Renal cortex interstitium (tissue), 15 donors: ENCODE measurements at places on chromosomes 16 and 17. TPM values are rescaled to one million over a fixed set of nuclear protein-coding genes. Genes with fewer than 3 reads are reported as not detected.

The AOC3 gene
- polyA plus RNA-seq, result 5.3 TPM

The RRAD gene
- polyA plus RNA-seq, result 2.4 TPM

The SOX15 gene
- polyA plus RNA-seq, result 4.4 TPM

The CRHR1 gene
- not detected for polyA plus RNA-seq

The NPIPB4 gene
- 93.1 TPM for polyA plus RNA-seq

The TLCD1 gene
- 16.3 TPM for polyA plus RNA-seq

The ADCY9 gene
- 7.5 TPM for polyA plus RNA-seq

The PGP gene
- 14.9 TPM for polyA plus RNA-seq

The SLC43A2 gene
- 25.5 TPM for polyA plus RNA-seq

- no peak for DNase-seq
Observed at GRCh38 chr16:5393070-5393469, 295.5 kb upstream of the EEF2KMT start.

GRCh38 chr17:45060382-45060796 lies 728 bp upstream of the NMT1 start:
- no peak for DNase-seq

DNA sequence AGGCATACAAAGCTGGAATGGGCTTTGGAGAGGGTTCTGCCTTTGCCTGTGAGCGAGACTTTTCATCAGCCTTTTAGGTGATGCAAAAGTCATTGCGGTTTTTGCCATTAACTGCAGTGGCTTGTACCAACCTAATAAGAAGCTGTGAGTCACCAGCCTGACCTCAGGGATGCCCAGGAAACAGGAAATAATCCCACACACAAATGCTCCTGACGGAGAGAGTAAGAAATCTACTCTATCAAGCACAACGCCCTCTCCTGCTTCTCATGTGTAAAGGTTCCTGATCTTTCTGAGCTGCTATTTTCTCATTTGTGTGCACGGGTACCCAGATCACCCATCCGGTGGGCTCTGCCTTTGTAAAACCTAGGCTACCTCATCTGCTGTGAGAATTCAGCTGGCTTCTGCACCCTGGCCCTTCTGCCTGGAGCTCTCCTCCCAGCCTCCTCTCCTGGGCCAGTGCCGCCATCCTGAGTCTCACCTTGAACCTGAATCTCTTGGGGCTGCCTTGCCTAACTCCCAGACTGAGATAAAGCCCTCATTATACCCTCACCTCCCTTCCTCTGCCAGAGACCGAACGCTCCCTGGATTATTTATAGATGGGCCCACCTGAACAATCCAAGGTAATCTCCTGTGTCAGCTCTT lies 299.7 kb downstream of the C16orf95 start:
- no peak for DNase-seq

DNA sequence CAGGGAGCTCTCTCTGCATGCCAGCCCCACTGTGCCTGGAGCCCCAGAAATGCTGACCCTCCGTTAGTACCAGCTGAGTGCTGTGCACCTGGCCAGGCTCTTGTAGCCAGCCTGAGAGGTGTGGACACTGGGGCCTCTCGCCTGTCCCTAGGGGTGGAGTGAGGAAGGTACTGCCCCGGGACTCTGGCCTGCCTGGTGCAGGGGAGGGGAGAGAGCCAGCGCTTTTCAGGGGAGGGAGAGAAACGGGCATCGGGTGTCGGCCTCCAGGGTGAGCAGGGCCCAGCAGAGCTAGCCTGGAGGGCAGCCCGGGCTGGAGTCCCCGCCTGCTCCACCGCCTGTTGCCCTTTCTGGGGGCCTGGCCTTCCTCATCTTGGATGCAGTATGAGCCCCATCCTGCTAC lies 13.1 kb downstream of the MAP2K3 start:
- no peak for DNase-seq

GRCh38 chr17:13462146-13462545 lies 139.6 kb downstream of the HS3ST3A1 start:
- no peak for DNase-seq

- DNase-seq, result no peak
Observed at GRCh38 chr16:58670177-58670576, 14.4 kb downstream of the SLC38A7 start.

DNA sequence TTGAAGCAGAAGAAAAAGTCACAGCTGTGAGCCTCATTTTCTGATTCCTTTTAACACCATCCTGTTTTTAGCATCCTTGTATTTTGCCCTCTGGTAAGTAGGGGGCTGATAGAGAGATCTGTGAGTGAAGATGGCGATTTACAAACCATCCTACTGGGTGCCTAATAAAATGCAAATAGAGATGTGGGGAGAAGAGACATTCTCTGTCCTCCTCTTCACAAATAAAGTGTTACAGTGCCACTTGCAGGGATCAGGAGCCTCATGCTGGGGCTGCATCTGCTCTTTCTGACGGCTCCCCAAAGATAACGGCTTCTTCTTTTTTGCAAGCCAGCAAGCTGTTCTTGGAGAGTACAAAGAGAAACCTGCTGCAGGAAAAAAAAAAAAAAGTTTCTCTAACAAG lies 418.6 kb downstream of the TOX3 start:
- DNase-seq, result no peak

DNA sequence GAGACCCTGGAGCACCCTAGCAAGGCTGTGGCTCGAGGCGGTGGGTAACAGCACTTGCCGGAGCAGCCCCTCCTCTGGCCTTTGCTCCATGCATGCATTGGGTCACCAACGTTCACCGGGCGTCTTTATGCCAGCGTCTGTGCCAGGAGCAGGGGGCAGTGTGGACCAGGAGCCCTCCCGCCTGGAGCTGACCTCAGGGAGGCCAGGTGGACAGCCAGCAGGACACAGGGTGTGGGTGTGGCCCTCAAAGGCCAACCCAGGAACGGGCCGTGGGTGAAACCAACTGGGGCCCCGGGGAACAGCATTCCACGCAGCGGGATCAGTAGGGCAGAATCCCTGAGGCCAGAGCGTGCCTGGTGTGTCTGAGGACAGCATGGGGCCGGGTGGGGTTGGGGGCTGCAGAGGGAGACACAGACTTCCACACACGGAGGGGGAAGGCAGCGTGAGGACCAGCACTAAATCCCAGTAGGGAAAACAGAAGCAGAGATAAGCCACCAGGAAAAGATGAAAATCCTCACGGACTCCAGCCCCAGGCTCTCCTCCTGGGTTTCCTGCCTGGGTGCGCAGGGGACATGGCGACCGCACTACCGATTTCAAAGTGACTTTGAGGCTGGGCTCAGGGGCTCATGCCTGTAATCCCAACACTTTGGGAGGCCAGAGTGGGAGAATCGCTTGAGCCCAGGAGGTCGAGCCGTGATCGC lies 2.9 kb upstream of the CD7 start:
- no peak for DNase-seq

GRCh38 chr16:10078541-10078949 lies 103.7 kb downstream of the GRIN2A start:
- no peak for DNase-seq

DNA sequence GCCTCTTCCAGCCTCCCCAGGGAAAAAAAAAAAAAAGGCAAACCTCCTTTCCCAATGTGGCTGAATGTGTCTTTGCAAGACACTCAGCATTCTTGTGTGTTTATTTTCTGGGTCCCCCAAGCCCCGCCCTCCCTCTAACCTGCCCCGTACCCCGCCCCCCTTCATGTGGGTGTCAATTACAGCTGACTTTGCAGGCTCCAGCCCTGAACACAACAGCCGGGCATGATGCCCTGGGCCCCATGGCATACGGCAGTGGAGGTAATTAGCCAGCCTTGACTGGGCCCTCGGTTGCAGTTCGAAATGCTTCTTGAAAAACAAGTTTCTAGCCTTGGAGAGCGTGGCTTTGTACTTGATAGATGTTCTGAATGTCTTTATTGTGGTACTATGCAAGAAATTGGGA lies 354.7 kb upstream of the RBFOX1 start:
- DNase-seq, result no peak

DNA sequence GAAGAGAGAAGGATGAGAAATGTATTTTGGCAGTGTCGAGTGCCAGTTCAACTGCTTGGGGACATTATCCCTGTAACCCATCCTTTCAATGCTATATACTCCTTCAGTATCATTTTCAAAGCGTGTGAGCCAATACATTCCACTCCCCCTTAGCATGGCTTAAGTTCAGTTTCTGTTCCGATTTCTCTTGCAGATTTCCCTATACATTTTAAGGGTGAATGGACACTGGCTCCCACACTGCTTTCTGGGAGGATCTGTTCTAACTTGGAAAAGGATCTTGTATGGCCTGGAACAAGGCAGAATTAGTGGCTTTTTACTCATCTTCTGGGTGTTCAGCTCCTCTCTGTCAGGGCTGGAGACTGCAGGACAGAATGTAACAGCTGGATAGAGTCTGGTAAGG lies 333.8 kb downstream of the HAPSTR1 start:
- DNase-seq, result no peak

- DNase-seq, result no peak
Observed at GRCh38 chr17:31688701-31689100, 170.3 kb downstream of the COPRS start.

GRCh38 chr17:66753126-66753920 lies 81.6 kb upstream of the CACNG5 start:
- no peak for DNase-seq

- no peak for DNase-seq
Observed at GRCh38 chr17:78023042-78023441, 64.5 kb downstream of the TNRC6C start.

- no peak for DNase-seq
Observed at GRCh38 chr17:40112718-40113109, 9.1 kb upstream of the MSL1 start.

DNA sequence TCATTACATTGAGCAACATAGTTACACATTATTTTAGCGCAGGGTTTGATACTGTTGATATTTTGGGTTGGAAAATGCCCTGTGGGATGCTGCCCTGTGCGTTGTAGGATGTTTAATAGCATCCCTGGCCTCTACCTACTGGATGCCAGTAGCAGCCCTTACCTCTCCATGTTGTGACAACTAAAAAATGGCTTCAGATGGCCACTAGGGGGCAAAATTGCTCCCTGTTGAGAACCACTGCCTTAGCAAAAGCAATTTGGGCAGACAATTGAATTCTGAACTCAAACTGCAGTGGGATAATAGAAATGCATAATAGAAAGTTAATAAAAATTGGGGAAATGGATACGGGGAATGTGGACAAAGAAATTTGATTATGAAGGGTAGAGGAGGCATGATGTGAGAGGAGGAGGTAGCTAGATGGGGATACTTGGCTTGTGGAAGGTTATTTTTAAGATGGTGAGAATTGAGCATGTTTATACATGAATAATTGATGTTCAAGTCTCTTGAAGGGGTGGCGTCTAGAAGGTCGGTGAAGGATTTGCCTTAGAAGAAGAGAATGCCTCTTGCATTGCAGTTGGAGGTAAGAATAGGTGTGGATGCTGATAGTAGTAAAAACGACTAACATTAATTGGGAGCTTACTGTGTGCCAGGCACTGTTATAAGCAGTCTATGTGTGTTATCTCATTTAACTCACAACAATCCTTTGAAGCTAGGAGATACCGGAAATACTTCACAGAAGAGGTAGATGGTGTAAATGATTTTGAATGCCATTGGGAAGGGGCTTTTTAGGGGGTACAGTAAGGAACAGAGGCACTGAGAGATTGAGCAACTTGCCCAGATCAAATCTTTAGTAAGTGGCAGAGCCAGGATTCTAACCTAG lies 19.0 kb downstream of the HEATR9 start:
- peak; percentile 60 for DNase-seq

DNA sequence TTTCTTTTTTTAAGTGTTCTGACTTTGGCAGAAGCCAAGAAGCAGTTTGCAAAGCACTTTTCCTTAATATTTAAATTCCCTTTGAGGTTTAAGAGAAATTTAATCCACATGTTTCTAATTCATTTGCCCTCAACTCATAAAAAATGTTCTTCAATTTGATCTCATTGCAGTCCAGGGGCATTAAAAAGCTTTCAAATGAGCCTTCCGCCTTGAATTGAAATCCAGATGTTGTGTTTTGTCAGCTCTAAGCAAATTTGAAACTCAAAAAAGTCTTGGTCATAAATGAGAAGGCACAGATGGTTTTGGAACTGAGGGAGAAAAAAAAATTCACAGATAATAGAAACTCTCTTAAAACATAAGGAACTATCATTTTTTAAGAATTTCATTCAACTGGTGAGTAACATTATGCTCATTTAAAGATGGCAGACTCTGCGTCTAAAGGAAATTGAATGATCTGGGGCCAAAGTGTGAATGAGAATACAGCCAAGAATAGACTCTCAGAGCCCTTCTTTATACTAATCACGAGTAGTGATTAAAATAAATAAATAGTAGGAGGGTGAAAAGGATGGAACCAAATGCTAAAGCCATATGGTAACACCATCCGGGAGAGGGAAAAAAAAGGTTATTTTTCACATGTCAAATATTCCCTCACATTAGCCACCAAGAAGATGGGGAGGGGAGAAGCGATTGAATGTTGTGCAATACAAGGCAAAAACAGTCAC lies 1304.7 kb downstream of the CDH8 start:
- DNase-seq, result no peak

GRCh38 chr17:18208092-18208491 lies 17.3 kb upstream of the LLGL1 start:
- no peak for DNase-seq

- DNase-seq, result no peak
Observed at GRCh38 chr16:48622456-48623303, 12.7 kb upstream of the N4BP1 start.

GRCh38 chr17:75486151-75486550 lies 29.2 kb downstream of the CASKIN2 start:
- no peak for DNase-seq

- DNase-seq, result no peak
Observed at GRCh38 chr17:76236603-76237002, 3.7 kb downstream of the RNF157 start.
